Mesothelial cell of epicardium (in vitro differentiated cells): ENCODE measurements at places on chromosomes 7 and 10. TPM values are rescaled to one million over a fixed set of nuclear protein-coding genes. Genes with fewer than 3 reads are reported as not detected.

NAT16 gene
- not detected in 3 replicates for total RNA-seq

BET1 gene
- 24.5 to 28.5 TPM (median 26.9 TPM) in 3 replicates for total RNA-seq

DNA sequence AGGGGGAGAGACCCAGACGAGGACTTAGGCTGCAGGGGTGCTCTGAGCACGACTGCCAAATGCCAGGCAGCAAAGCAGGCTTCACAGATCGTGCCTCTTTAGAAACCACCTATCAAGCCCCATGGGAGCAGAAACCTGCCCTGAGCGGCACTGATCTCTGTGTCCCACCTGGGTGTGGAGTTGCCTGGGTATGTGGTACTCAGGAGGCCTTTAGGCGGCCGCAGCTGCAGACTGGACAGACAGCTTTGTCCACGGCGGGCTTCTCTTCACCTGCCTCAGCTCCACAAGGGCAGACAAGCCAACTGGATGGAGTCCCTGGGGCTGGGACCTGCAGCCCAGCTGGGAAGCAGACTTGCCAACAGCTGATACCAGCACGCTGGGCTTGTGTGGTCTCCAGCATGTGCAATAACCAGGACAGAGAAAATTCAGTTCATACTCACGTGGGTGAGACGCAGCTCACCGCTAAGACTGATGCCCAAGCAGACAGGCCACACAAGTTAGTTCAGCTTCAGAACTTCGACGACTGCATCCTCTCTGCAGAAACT lies 163.2 kb downstream of the EBF3 start:
- no peak overlapping the region for H3K27ac ChIP-seq
- no peak for DNase-seq
- no peaks in the 10 kb centered on the region for H3K4me1 ChIP-seq
- peaks cover 3% of the 10 kb centered on the region for H3K36me3 ChIP-seq

CD36 gene
- 0.34 to 1.1 TPM (median 0.44 TPM) in 3 replicates for total RNA-seq

DNA sequence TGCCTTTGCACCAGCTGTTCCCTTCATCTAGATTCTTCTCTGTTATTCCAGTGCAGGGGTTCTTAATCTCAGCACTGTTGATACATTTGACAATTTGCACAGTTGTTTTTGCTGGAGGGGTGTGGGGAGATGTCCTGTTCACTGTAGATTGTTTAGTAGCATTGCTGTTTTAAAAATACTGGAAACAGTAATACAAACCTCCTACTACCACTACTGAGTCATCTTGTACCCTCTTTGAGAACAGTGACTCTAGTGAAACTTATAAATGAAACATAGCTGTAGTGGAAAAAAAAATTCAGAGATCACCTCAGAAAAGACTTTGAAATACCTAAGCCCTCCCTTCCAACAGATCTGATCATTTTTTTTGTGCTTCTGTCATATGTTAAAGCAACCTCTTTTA lies 154.8 kb upstream of the TMEM196 start:
- H3K4me3 ChIP-seq: no peak overlapping the region
- no peak overlapping the region for H3K27ac ChIP-seq
- no peaks in the 10 kb centered on the region for H3K27me3 ChIP-seq
- H3K36me3 ChIP-seq: no peaks in the 10 kb centered on the region

- H3K27ac ChIP-seq: no peak overlapping the region
- peaks cover 30% of the 10 kb centered on the region for H3K4me1 ChIP-seq
- H3K27me3 ChIP-seq: no peaks in the 10 kb centered on the region
- H3K4me3 ChIP-seq: no peak overlapping the region
- no peak for DNase-seq
Measured at GRCh38 chr10:60611291-60611747, 167.0 kb upstream of the CDK1 start.

THSD7A gene
- 9.5 to 13.4 TPM (median 10.9 TPM) in 3 replicates for total RNA-seq

- no peaks in the 10 kb centered on the region for H3K4me1 ChIP-seq
- no peak overlapping the region for H3K4me3 ChIP-seq
- H3K27ac ChIP-seq: no peak overlapping the region
- DNase-seq: no peak
- H3K27me3 ChIP-seq: peaks cover 22% of the 10 kb centered on the region
- H3K36me3 ChIP-seq: no peaks in the 10 kb centered on the region
Measured at GRCh38 chr10:92809840-92810239, 38.5 kb upstream of the EXOC6 start.

DNA sequence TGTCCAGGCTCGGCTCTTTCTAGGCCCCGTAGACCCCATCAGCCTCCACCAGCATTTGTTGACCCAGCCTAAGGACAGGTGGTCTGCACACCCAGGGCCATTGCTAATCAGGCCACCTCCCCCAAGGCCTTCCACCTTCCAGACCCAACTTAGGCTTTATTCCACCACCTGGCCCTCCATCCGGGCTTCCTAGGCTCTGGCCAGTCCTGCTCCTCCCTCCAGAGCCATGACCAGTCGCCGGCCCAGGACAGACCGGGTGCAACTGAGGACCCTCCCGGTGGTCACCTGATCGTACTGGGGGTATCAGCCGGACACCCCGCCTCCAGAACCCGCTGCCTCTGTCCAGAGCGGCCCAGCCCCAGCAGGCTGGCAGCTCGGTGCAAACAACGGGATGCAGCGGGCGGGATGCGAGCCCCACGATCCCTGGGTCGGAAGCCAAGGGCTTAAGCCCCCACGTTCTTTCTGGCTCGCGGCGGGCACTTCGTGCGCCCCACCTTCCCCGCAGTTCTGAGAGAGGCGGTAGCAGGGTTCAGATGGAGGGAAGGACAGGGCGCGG lies 545 bp downstream of the NACAD start:
- peaks cover 2% of the 10 kb centered on the region for H3K4me1 ChIP-seq
- H3K4me3 ChIP-seq: peak overlapping the region; percentile 61
- no peaks in the 10 kb centered on the region for H3K36me3 ChIP-seq
- H3K27me3 ChIP-seq: peaks cover 29% of the 10 kb centered on the region

GRCh38 chr7:100745184-100745583 lies 11.8 kb downstream of the ZAN start:
- no peaks in the 10 kb centered on the region for H3K4me1 ChIP-seq
- no peak overlapping the region for H3K27ac ChIP-seq
- H3K36me3 ChIP-seq: peaks cover 1% of the 10 kb centered on the region
- no peak overlapping the region for H3K4me3 ChIP-seq
- H3K27me3 ChIP-seq: peaks cover 5% of the 10 kb centered on the region

DNA sequence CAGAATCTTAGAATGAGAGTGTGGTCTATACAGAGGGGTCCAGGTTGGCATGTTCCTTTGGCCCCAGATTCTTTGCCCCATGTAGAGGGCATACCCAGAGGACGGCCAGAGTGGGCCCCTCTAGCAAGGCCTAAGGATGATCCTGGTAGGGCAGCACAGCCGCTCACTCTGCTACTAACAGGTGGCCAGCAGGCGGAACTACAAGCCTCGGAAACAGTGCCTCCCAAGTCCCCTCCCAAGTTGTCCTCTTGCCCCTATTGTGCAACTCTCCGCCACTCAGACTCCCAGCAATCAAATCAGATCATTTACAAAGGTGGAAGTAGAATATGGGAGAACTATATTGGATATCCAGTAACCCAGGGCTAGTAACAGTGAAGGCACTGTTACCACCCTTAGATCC lies 107.4 kb downstream of the STRA8 start:
- no peak overlapping the region for H3K27ac ChIP-seq
- no peaks in the 10 kb centered on the region for H3K36me3 ChIP-seq
- peaks cover 56% of the 10 kb centered on the region for H3K27me3 ChIP-seq
- DNase-seq: no peak
- H3K4me1 ChIP-seq: no peaks in the 10 kb centered on the region

DNA sequence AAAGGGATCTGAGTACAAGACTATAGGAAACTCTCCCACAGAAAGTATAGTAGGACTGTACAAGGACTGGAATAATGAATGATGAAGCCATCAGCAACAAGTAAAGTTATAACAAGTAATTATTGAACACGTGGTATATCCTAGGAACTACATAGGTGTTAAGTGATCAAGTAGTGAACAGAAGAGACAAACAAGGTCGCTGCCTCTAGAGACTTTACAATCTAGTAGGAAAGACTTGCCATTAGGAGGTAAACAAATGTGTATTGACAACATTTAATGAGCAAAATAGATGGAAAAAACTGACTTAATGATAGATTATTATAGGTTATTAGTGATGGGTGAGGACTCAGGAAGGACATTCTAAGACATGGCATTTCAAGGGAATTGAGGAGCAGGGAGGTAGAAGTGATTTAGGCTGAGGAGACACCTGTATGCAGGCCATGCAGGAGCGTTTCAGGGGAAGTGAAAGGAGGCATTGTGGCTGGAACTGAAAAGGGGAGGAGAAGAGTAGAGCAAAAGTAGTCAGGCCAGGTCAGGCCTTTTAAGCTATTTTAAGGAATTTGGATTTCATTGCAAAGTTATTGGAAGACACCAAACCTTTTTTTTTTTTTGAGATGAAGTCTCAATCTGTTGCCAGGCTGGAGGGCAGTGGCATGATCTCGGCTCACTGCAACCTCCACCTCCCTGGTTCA lies 8.5 kb upstream of the GLCCI1 start:
- DNase-seq: no peak
- no peak overlapping the region for H3K4me3 ChIP-seq
- H3K27ac ChIP-seq: no peak overlapping the region
- peaks cover 29% of the 10 kb centered on the region for H3K4me1 ChIP-seq
- H3K27me3 ChIP-seq: no peaks in the 10 kb centered on the region

DNA sequence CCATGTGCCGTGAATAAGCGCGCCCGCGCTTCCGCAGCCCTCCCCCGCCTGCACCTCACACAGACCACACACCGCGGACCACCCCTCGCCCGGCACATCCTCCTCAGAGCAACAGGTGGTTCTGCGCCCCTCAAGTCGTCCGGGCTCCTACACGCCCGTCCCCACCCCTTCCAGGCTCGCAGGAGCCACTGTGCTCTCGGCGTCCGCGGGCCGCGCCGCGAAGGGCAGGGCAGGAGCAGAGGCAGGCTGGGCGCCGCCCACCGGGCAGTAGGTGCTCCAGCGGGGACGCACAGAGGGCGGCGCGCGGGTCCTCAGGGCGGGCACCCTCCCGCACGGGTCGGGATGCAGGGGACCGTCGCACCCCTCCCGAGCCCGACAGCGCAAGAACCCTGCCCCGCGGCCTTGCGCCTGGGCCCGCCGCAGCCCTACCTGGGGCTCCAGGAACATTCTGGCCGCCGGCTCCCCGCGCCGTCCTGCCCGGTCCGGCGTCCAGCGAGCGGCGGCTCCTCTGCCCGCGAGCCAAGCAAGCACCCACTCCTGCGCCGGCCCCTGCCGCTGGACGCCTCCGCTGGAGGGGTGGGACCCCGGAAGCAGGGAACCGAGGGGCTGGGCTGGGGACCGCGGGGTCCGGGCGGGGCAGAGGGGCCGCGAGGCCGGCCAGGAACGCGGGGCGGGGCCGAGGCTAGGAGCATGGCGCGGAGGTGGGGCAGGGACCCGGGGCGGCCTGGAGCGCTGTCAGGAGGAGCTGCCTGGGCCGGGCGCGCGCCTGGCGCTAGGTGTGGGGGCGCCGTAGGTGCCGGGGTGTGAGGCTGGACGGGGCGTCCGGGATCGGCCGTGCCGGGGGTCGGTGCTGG lies 37.4 kb downstream of the RASGEF1A start:
- peaks cover 3% of the 10 kb centered on the region for H3K4me1 ChIP-seq
- H3K4me3 ChIP-seq: peak overlapping the region; percentile 50
- H3K27ac ChIP-seq: no peak overlapping the region
- peak; percentile 46 for DNase-seq
- no peaks in the 10 kb centered on the region for H3K36me3 ChIP-seq
- peaks cover 89% of the 10 kb centered on the region for H3K27me3 ChIP-seq

DNA sequence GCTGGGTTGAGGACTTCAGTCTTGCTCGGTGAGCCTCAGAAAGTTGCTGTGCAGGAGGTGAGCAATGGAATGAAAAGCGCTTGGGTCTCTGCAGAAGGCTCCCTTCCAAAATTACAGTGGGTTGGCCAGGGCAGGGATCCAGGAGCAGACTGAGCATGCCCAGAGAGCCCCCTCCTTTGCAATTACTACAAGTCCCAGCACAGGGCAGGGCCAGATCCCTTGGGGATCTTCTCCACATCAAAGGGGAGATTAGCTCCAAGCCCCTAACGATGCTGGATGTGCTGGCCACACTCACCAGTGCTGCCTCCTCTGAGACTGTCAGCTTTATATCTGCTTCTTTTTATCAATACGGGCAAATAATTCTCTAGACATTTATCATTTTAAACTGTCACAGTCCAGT lies 337.5 kb downstream of the RPS24 start:
- no peaks in the 10 kb centered on the region for H3K36me3 ChIP-seq
- no peak for DNase-seq
- no peaks in the 10 kb centered on the region for H3K27me3 ChIP-seq
- H3K27ac ChIP-seq: no peak overlapping the region
- H3K4me3 ChIP-seq: no peak overlapping the region
- peaks cover 35% of the 10 kb centered on the region for H3K4me1 ChIP-seq

DNA sequence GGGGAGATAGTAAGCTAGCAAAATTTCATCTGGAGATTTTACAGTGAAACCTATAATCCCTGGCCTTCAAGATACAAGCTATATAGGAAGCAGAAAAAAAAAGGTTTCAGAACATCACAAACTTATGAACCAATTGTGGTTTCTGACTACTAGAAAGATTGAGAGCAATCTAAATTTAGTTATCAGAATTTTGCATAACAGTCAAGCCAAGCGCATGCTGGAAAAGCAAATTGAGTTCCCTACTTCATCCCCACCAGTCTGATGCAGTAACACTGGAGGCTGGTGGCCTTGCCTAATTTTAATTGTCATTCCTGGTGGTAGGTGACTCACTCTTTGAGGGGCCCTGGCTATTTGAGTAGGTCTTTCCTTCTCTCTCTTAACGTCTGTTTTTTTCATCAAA lies 46.3 kb upstream of the ELMO1 start:
- no peaks in the 10 kb centered on the region for H3K27me3 ChIP-seq
- no peaks in the 10 kb centered on the region for H3K36me3 ChIP-seq
- H3K4me1 ChIP-seq: peaks cover 2% of the 10 kb centered on the region
- DNase-seq: no peak

AQP1 gene
- 10.7 to 11.1 TPM (median 10.9 TPM) in 3 replicates for total RNA-seq

DNA sequence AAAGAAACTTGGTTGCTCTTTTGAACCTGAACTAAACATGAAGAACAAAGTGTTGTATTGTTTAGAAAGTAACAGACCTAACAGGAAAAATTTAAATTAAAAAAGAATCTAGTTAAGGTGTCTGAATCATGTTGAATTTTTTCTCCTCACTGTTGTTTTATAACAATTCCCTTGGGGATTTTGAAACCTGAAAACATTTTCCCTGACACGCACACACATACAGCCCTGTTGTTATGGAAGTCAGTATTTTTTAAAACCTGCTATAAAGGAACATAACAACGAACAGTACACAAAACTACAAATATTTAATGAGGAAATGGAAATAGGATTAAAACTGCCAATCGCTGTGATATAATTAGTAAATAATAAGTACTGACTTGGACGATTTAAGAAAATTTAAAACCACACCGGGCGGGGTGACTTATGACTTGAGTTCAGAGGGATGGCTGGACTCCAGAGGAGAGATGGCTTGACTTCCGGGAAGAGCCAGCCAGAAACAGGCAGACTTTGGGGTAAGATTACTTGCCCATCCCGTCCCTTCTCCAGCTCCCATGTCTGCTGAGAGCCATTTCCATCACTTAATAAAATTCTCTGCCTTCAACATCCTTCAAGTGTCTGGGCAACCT lies 16.2 kb upstream of the SPOCK2 start:
- peaks cover 22% of the 10 kb centered on the region for H3K4me1 ChIP-seq
- H3K27me3 ChIP-seq: no peaks in the 10 kb centered on the region
- H3K36me3 ChIP-seq: peaks cover 22% of the 10 kb centered on the region
- H3K4me3 ChIP-seq: no peak overlapping the region
- H3K27ac ChIP-seq: no peak overlapping the region

ADCY1 gene
- total RNA-seq: 3.1 to 4.7 TPM (median 4.5 TPM) in 3 replicates
